ENCODE measurements at places on chromosomes 5 and 9. TPM values are rescaled to one million over a fixed set of nuclear protein-coding genes. Genes with fewer than 3 reads are reported as not detected.

IL5 gene
- not detected for total RNA-seq

SLCO4C1 gene
- under 0.01 TPM for total RNA-seq

ZNF608 gene
- 14.6 TPM for total RNA-seq

GABRA1 gene
- not detected for total RNA-seq

SMIM33 gene
- total RNA-seq: 0.13 TPM

PRLR gene
- not detected for total RNA-seq

ADAMTS19 gene
- not detected for total RNA-seq

DAB2IP gene
- 35.2 TPM for total RNA-seq

WNK2 gene
- total RNA-seq: under 0.01 TPM

PIP5K1B gene
- total RNA-seq: not detected

ANKRD33B gene
- total RNA-seq: 6.0 TPM

TAL2 gene
- total RNA-seq: not detected

FGF1 gene
- 0.07 TPM for total RNA-seq

SNX24 gene
- total RNA-seq: 13.2 TPM

PCSK1 gene
- 4.7 TPM for total RNA-seq

BTNL3 gene
- not detected for total RNA-seq

TRUB2 gene
- 23.3 TPM for total RNA-seq

PCDHB15 gene
- 0.14 TPM for total RNA-seq

TYRP1 gene
- total RNA-seq: 0.66 TPM

PRSS3 gene
- 24.4 TPM for total RNA-seq

Measured in thoracic aorta endothelial cell (primary cell).